ENCODE measurements at places on chromosomes 7 and 10.

- DNase-seq = no peak
Observed at GRCh38 chr10:98466861-98467505, 20.2 kb upstream of the HPS1 start.

- DNase-seq = no peak
Observed at GRCh38 chr7:1637155-1637554, 32.9 kb upstream of the ELFN1 start.

- no peak for DNase-seq
Observed at GRCh38 chr10:84938117-84938905, 609.9 kb downstream of the CCSER2 start.

DNA sequence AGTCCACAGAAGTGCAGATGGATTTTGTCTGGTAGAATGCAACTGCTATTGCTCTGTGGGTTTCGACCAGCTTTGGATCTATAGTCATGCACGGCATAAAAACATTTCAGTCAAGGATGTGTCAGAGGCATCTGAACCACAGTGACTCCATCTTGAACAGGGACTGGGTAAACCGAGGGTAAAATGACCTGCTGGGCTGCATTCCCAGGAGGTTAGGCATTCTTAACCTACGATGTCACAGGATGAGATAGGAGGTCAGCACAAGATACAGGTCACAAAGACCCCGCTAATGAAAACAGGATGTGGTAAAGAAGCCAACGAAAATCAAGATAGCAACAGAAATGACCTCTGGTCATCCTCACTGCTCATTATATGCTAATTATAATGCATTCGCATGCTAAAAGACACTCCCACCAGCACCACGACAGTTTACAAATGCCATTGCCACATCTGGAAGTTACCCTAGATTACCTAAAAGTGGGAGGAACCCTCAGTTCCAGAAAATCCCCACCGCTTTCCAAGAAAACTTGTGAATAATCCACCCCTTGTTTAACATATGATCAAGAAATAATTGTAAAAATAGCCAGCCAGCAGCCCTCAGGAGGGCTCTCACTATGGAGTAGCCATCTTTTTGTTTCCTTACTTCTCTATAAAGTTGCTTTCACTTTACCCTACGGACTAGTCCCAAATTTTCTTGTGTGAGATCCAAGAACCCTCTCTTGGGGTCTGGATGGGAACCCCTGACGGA is 50.7 kb upstream of the CPXM2 start:
- no peak for DNase-seq

DNA sequence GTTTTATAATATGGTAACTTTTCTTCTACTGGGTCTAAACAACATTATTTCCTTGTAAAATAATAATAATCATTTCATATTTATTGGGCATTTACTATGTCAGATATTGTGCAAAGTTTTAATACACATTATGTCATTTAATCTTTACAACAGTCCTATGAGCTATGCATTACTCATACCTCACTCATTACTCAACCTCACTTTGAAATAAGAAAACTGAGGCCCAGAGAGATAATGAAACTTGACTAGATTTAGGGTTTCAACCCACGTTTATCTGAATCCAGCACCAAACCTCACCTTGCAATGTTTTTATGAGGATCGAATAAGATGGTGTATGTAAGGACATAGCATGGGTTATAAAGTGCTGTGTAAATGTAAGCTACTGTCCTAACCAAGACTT is 153.2 kb upstream of the SLC13A1 start:
- no peak for DNase-seq

- no peak for DNase-seq
Observed at GRCh38 chr10:95121904-95122303, 52.6 kb upstream of the CYP2C8 start.

DNA sequence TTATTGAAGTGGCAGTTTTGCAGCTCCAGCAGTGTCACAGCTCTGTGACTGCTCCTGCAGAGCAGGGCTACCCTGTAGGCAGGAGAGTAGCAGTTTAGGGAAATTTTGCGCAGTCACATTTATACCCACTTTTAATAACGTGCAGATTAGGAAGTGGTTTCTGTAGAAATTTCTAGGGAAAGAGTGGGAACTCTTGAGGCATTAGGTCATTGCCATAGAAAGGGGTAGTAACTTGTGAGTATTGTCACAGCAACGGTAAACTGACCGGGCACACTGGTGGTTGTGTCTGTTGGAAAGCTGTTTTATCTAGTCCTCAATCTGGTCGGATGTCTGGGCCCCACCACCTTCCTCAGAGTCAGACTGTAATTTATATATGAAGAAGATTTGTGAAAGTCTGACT is 51.9 kb downstream of the CDC14C start:
- no peak for DNase-seq

- DNase-seq = no peak
Observed at GRCh38 chr7:130090745-130091532, 20.6 kb downstream of the KLHDC10 start.

DNA sequence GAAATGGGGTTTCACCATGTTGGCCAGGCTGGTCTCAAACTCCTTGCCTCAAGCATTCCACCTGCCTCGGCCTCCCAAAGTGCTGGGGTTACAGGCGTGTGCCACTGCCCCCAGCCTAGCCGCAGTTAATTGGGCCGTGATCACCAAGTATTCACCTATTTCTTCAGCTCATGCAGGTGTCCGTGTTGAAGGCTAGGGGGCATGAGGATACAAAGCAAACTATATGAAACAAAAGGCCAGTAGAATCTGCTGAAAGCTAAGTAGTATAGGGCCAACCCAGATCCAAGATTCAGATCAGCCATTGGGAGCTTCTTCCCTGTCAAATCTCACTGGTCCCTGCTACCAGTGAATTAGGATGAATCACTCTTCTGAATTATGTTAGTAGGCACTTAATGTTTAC is 73.4 kb downstream of the LRRC4 start:
- no peak for DNase-seq

- no peak for DNase-seq
Observed at GRCh38 chr10:3150366-3150765, 22.2 kb downstream of the PITRM1 start.

DNA sequence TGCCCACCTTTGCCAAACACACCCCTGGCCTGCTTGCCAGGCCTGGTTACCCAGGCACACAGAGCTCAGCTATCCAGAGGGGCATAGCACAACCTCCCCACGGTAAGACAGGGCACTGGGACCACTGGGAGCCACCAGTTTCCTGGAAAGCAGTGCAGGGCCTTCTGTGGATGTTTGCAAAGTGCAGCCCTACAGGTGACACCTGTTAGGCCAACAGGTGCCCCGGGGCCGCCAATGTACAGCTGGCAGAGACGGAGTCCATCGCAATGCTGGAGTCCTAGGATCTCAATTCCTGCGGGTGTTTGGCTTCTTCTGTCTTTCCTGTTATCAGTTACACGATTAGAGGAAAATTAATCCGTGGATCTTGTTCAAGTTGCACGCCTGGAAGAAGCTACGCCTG is 94.9 kb downstream of the NPTX2 start:
- DNase-seq = no peak

DNA sequence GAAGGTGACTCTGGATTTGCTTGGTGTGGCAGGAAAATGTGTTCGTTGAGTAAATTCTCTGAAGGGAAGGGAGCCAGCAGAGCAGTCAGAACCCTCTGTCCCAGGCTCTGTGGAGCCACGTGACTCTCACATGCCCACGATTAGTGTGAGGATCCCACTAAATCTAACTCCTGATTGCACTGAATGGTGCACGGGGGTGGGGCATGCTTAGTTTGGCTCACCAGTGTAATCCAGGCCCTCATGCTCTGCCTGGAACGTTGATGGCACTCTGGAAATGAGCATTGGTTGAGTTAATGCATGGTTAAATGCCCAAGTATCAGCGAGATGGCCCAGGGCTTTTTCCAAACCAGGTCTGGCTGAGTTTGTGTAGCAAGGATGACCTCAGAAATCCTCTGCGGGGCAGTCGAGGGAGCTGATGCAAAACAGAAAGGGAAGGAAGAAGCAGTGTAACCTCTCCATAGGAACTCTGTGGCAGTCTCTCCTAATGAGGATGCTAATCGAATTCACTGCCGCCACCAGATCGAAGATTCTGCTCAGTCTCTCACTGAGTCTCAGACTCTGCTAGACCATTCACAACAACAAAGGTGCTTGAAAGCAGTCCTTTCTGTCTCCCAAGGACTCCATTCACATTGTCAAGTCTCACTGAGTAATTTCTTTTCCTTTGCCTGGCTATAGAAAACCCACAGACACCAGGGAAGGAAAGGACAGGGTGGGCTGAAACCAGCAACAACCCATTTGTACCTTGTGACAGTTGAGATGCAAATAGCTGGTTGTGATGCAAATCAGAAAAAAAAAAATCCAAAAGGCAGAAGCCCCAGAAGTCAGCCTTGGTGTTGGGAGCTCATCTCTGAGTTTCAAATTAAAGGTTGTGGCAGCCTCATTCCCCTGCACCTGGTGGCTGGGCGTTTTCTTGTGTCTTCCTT is 98.1 kb downstream of the C10orf105 start:
- DNase-seq = no peak

- DNase-seq = no peak
Observed at GRCh38 chr10:34348021-34348420, 467.1 kb downstream of the PARD3 start.

GRCh38 chr7:155878250-155878649 is 66.0 kb upstream of the SHH start:
- no peak for DNase-seq

- no peak for DNase-seq
Observed at GRCh38 chr7:151762583-151763245, 114.2 kb downstream of the PRKAG2 start.

DNA sequence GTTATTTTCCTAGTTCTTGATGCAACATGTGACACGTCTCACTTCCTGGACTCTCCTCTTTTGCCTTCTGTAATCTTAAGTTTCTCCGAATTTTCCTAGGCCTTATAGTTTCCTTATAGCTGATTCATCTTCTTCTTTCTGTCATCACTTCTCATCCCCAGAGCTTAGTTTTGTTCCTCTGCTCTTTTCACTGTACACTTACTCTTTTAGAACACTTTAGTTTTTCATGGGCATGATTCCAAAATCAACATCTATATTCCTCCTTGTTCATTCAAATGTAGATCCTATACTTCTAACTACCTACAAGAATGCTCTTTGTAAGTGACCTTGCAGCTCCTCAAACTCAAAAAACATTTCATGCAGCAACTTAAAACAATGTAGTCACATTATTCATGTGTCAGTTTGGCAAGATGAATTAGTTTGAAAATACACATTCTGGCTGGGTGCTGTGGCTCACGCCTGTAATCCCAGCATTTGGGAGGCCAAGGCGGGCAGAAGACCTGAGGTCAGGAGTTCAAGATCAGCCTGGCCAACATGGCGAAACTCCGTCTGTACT is 13.1 kb upstream of the SLC26A3 start:
- DNase-seq = no peak

- DNase-seq = no peak
Observed at GRCh38 chr7:140455743-140456142, 23.6 kb downstream of the MKRN1 start.

- no peak for DNase-seq
Observed at GRCh38 chr7:147833557-147833956, 757.0 kb upstream of the C7orf33 start.

GRCh38 chr7:38057829-38058228 is 120.2 kb upstream of the STARD3NL start:
- no peak for DNase-seq

DNA sequence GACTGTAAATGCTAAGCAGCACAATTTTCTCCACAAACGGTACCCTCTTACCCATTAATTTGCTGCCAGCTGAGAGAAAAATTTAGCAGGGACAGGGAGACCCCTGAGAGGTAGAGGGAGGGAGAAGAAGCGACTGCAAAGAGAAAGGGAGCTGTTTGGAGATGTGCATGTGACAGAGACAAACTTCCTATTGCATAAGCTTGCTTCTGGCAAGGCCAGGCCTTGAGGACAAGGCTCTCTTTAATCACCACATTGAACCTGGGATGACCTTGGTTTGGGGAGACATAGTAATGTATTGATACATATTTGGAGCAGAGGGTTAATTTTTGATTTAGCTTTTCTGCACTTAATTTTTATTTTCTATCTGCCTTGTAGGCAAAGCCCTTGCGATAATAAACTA is 31.1 kb upstream of the HIBADH start:
- no peak for DNase-seq

DNA sequence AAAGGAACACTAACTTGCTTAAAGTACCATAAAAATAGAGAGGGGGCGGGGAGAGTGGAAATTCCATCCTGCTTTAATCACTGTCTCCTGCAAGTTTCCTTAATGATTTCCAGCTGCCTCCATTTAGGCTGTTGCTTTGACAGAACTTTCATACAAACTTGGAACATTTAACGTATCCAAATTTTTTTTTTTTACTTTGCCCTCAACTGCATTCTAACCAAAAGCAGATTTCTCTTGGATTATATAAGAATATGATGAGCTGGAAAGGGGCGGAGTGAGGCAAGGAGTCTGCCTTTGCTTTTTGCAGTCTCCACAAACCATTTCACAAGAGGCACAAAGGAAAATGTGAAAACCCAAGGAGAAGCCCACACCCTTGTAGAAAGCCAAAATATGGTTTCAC is 46.6 kb upstream of the COL1A2 start:
- no peak for DNase-seq

- DNase-seq = no peak
Observed at GRCh38 chr10:49141541-49142332, 7.9 kb upstream of the FAM170B start.

GRCh38 chr7:50282813-50283605 is 21.5 kb upstream of the IKZF1 start:
- no peak for DNase-seq

DNA sequence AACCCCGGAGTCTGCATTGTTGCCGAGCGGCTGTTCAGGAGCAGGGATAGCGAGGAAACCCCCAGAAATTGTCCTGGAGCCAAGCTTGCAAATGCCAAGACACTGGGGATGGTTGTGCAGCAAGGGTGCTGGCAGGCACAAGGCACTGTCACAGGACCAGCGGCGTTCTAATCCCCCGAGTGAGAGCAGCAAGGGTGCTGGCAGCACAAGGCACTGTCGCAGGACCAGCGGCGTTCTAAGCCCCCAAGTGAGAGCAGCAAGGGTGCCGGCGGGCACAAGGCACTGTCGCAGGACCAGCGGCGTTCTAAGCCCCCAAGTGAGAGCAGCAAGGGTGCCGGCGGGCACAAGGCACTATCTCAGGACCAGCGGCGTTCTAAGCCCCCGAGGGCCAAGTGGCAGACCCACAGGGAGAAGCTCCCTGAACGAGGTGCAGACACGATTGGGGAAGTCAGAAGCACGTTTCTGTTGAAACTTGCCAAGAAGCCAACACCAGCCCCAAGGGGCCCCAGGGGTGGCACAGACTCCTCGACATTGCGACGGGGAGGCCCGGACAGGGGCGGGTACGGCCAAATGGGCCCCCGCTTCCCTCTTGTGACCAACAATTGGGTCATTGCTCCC is 40.4 kb upstream of the INPP5A start:
- no peak for DNase-seq

All from stimulated activated CD8-positive, alpha-beta memory T cell treated with anti-CD3 and anti-CD28 coated beads, Interleukin-7, amount 100 ng/mL, for 1 hour (primary cell).